Thymus (tissue), 14 donors: ENCODE measurements at places on chromosomes 7 and 10. TPM values are rescaled to one million over a fixed set of nuclear protein-coding genes. Genes with fewer than 3 reads are reported as not detected.

HABP2 gene
- total RNA-seq, result 0.19 TPM

PRSS37 gene
- 0.47 TPM for total RNA-seq

DNA sequence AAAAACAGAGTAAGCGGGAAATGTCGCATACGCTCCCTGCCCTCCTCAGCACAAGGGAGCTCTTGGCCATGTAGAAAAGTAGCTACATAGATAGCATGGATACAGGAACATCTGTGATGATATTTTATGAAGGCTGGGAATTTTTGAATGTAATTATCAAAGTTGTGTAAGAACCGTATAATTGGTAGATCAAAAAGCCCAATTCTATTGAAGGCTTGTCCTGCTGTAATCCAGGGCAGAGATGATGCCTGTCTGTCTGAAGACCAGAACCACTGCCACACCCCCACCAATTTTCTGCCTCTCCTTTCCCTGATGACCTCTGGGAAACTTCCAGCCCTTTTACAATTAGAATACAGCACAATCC, 51.4 kb downstream of the ZRANB1 start:
- DNase-seq, result no peak

GRCh38 chr7:36763132-36763816, 39.0 kb upstream of the AOAH start:
- no peak for DNase-seq

GRCh38 chr10:84473136-84473535, 144.7 kb downstream of the CCSER2 start:
- DNase-seq, result no peak

- no peak for DNase-seq
These were observed 664 bp downstream of the CPA1 start for GRCh38 chr7:130380861-130381455.

DNA sequence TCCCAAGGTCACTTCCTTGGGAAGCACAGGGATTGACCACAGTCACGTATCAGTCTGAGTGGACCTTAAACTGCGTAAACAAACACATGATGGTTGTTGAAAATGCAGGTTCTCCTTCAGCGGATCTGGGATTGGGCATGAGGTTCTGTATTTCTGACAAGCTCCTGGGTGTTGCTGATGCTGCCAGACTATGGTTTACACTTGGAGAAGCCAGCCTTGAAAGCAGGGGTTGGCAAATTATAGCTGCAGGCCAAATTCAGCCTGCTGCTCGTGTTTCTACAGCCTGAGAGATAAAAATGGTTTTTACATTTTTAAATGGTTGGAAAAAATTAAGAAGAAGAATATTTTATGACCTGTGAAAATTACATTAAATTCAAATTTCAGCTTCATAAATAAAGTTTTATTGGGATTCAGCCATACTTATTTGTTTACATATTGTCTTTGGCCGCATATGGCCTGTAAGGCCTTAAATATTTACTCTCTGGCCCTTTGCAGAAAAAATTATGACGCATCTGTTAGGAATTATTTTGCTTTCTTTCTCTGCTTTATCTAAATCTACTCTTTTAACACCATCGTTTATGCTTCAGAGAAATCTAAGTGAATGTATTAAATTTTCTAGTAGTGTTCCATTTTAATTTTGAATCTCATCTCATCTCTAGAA, 109.6 kb downstream of the SH2D4B start:
- DNase-seq, result no peak
